ENCODE measurements at places on chromosomes 2 and 18. TPM values are rescaled to one million over a fixed set of nuclear protein-coding genes. Genes with fewer than 3 reads are reported as not detected.

DNA sequence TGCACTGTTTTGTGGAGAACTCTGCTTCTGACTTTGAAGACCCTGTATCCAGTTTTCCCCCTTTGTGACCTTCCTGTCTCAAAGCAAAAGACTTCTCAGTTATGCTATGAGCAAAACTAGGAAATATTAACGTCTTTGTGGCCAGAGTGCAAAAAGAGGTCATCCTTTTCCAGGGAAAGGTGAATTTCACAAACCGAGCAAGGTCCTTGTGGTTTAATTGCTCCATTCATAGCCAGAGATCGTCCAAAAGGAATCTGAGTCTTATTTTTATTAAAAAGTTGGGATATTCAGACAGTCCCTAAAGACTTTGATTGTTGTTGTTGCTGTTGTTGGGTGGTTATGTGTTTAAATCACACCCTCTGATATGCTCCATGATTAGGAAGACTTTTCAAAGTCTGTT is 77.4 kb downstream of the NAB1 start:
- DNase-seq = no peak

DNA sequence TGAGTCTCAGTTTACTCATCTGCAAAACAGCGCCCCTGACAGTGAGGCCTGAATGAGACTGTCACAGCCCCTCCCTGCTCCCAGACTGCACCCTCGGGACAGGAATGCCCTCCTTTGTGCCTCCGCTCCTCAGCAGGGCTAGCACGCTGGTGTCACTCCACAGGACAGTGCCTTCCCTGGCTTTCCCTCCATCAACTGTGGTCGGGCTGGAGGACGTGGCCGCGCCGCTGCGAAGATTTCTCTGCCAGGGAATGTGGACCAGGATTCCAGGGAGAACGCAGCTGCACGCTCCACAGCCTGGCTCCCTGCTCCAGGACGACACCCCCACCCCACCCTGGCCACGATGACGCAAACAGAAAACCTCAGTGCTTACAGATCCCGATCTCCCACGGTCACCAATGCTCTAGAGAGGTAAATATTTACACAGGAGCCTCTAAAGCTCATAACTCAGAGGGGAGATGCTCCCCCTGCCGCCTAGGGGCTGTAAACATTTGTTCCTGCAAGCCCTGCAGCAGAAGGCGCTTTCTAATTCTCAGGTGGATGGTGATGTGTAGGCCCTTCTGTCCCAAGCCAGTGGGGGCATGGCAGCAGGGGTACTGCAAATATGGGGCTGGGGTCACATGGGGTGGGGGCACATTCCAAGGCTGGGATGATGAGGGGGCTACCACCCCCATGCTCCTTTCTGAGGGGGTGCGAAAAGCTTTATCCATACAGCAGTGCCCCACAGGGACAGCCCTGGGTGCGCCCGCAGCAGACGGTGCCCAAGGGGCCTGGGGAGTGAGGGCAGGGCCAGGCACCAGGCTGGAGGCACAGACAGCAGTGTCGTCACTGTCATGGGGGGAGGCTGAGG is 12.4 kb downstream of the HS6ST1 start:
- DNase-seq = no peak

DNA sequence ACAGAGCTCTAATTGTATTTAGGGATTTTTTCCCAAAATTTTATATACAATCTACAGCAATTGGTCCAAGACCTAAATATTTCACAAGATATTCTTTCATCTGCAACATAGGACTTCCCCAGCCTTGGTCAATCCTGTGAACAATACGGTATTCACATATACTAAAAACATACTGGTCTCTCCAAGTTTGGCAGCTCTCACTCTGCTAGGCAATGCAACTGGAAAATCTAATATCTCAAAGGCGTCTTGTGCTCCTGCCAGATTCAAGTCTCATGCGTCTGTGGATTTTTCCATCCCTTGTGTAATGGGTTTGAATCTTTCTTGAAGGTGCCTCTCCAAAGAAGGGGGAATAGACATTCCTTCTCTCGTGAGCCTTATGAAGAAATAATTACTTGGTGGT is 27.4 kb upstream of the MBOAT2 start:
- no peak for DNase-seq

- DNase-seq = no peak
Observed at GRCh38 chr2:140747665-140748064, 1383.2 kb downstream of the LRP1B start.

GRCh38 chr2:176088937-176089842 is 3.3 kb upstream of the HOXD13 start:
- DNase-seq = no peak

DNA sequence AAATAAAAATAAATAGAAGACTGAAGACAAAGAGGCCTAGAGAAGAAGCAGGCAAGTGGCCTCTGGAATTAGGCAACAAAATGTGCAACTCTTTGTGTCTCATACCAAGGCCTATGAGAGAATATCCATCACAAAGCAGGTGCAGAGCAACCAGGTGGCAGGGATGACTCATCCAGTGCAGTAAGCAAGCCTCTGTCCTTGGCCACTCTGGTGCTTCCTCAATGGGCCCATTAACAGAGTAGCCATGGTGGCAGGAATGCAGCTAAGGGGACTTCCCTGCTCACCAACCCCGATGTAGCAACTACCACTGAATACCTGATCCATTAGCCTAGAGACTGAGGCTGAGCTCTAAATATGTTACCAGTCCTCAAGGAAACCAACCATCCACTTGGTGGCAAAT is 11.0 kb upstream of the EPG5 start:
- DNase-seq = no peak

DNA sequence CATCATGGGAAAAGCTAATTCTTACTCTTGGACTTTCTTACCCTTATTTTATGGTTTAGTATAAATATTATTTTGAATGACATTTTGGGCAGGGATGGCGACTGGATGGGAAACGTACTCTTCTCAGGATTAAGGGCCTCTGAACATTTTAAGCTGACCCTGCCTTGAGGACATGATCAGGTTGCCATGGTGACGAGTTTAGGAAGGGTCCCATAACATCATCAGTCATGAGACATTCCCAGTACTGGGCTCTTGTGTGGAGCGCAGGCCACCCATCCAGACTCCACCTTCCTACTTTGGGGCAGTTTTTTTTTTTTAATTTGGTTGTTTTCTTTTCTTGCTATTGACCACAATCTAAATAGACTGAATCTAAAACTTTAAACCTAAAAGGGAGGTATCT is 40.7 kb downstream of the KCNE4 start:
- no peak for DNase-seq

DNA sequence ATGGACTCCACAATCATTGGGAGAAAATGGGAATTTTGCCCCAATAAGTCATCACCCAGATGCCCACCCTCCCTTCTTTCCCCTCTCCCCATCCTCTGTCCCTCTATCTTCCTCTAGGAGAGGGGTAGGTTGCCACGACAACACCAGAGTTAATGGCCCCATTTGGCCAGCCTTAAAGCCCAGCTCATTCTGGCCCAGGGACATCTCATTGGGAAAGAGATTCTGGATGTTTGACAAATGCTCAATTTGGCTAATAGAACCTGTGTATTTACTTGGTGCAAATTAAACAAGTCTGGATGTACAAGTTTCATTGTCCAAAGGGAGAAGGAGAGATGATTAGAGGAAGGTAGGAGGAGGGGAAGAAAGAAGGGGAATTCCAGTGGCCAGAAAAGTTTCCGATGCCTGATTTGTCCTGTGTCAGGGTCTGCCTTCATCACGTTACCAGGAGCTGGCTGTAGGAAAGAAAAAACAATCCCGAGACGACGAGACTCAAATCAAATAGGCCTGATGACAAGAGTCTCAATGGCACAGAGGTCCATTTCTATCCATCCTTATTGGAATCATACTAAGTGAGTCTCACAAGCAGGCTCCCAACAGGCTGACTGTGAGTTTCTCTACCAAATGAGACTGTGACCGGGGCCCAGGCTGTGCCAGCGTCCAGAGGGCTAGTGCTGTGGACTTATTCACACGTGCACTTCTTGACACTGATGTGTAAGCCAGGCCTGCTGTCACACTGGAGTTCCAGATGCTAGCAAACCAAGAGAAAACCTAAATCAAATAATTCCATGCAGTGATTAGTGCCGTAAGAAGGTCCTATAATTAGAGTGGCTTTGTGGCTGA is 265.2 kb upstream of the APCDD1 start:
- no peak for DNase-seq

Gene FKBP1B
- total RNA-seq = 8.0 TPM

Gene MYL1
- not detected for total RNA-seq
